ENCODE measurements at places on chromosomes 5 and 9.

DNA sequence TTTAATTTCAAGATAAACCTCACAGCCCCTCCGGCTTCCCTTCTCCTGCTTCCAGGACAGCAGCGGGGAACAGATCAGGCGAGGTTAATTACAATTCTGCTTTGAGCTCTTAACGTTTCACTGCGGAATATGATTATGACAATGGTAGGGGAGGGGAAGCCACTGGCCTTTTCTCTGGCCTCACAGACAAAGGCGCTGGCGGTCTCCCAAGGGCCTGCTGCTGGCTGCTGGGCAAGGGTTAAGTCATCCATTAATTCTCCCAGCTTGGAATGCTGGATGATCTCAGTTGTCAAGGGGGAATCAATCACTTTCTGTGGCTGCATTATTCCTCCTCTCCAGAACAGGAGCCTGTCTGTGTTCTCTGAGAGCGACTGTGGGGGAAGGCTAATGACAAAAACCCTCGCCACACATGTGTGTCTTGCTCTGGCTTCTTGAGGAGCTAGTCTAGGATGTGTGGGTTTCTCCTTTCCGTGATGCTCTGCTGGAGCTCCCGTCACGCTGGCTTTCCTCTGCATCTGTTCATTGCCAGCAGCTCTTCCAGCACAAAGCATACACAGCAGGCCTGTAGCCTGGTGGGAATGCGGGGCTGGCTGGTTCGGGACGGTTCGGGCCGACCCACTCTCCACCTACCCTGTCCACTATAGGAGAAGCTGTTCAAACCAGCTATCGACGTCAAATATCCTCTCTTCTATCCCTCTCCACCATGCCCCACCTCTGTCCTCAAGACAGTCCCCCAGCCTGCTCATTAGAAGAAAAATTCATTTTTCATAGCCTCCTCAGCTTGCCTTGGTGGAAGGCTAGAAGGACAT is 82.8 kb downstream of the DCP2 start:
- DNase-seq = peak; percentile 22

GRCh38 chr5:171911152-171911551 is 95.3 kb downstream of the FBXW11 start:
- DNase-seq = no peak

DNA sequence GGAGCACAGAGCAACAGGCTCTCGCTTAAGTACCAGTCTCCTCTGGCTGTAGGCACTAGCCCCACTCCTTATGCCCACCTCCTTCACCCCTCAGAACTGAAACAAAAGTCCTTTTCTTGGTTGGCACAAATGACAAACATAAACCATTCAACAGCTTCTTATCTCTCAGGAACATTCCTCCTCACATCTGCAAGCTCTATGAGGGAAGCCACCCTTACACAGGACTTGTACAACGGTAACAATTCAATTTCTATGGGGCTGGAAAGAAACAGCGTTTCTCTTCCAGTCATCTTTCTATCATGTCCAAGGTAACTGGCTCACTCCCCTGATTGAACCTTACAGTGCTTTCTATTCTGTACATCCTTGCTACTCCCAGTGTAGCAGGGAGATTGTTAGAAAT is 74.1 kb downstream of the CSF2 start:
- no peak for DNase-seq

GRCh38 chr5:42621662-42622061 is 135.0 kb upstream of the CCDC152 start:
- no peak for DNase-seq

GRCh38 chr5:170145462-170145861 is 39.8 kb downstream of the FOXI1 start:
- no peak for DNase-seq

Data from AG08396 (cell line).